ENCODE measurements at places on chromosomes 4 and X.

GRCh38 chrX:54029529-54030143, 14.6 kb downstream of the PHF8 start:
- no peak for DNase-seq

DNA sequence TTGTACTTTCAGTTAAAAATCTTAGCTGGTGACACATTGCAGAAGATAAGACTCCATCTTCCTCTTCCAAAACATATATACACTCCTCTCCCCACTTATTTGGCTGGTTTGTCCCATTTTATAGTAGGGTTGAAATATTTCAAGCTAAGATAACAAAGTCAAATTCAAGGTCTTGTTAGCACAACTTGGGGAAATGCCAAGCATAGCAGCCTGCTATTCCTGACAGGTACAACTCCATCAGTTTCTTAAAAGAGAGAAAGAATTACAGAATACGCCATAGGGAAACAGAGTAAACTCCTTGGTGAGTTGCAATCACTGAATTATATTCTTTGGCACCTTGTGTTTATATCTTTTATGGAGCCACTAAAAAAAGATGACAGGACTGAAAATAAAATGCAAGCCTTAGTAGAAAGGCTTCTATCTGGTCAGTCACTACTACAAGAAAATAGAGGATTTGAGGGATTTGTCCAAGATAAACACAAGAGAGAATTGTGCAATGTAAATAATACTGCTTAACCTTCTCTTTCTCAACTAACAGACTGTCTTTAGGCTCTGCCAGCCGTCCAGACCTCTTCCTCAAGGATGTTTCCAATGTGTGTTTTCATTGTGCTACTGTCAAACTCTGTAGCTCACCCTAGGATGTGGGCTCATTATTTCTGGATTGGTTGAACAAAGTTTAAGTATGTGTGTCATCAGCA, 170.3 kb downstream of the VEGFC start:
- DNase-seq, result no peak

GRCh38 chr4:47619691-47620090, 134.6 kb downstream of the ATP10D start:
- no peak for DNase-seq

- DNase-seq, result no peak
These were observed 178.4 kb upstream of the BMP3 start for GRCh38 chr4:80852061-80852460.

DNA sequence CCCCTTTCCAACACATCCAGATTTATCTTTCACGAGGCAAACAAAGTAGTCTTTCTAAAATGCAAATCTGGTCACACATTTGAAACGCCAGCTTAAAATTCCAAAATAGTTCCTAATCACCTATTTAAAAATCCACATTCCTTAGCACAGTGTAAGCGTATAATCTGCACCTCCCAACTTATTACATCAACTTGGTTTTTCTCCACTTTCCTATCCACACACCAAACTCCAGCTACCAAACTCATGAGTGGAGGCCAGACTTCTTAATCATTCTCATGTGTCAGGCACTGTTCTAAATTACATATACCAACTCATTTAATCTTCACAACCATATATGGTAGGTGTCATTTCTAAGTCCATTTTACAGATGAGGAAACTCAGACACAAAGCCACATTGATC, 33.8 kb downstream of the ENOX2 start:
- DNase-seq, result no peak

GRCh38 chr4:184286358-184286757, 68.7 kb upstream of the ENPP6 start:
- DNase-seq, result no peak

GRCh38 chr4:177519481-177520260, 77.4 kb upstream of the AGA start:
- no peak for DNase-seq

DNA sequence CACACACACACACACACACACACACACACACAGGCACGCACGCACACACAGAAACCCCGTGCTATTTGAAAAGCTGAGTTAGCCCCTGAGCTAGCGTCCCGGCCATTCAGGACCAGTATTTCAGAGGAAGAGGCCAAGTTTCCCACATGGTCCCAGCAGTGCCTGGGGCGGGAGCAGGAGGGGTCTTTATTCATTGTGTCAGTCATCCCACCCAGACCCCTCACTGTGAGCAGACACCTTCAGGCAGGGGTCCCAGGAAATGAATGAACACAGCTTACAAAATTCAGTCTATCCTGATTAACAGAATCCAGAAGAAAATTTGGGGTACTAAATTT, 58.1 kb downstream of the ZFYVE28 start:
- no peak for DNase-seq

DNA sequence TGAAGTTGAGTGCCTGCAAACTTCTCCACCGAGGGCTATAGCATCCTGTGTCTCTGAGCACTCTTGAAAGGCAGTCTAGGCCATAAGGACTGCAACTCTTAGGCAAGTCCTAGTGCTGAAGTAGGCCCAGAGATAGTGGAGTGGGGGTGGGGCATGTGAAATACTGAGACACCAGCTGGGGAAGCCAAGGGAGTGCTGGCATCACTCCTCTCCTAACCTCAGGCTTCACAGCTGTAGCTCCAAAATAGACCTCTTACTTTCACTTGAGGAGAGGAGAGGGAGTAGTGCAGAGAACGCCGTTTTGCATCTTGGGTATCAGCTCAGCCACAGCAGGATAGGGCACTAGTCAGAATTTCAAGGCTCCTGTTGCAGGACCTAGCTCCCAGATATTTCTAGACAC, 56.2 kb upstream of the CYSLTR1 start:
- no peak for DNase-seq

DNA sequence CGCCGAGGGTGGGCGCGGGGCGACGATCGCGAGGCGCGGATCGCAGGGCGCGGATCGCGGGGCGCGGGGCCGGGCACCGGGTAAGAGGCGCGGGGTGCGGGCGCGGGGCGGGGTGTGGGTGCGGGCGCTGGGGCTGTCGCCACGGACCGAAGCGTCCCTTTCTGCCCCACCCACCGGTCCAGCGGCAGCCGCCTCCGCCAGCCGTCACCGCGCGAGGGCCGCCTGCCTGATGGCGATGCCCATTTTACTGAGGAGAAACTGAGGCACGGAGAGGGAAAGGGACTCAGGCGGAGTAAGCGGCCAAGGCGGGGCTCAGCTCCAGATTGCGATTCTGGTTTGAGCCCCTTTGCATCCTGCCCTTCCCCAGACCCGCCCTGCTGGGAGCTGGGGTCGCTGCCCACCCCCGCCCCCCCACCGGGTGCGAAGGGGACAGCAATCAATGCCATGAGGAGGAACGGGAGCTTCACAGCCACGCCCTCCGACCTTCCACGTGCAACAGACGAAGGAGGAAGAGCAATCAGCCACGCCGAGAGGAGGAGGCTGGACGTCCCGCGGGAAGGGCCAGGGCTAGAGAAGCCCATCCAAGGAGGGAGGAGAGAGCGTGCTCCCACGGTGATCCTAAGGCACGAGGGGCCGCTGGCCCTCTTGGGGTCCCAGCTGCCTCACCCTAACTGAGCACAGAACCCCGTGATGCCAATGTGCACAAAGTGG, 10.9 kb upstream of the MAN2B2 start:
- DNase-seq, result no peak

DNA sequence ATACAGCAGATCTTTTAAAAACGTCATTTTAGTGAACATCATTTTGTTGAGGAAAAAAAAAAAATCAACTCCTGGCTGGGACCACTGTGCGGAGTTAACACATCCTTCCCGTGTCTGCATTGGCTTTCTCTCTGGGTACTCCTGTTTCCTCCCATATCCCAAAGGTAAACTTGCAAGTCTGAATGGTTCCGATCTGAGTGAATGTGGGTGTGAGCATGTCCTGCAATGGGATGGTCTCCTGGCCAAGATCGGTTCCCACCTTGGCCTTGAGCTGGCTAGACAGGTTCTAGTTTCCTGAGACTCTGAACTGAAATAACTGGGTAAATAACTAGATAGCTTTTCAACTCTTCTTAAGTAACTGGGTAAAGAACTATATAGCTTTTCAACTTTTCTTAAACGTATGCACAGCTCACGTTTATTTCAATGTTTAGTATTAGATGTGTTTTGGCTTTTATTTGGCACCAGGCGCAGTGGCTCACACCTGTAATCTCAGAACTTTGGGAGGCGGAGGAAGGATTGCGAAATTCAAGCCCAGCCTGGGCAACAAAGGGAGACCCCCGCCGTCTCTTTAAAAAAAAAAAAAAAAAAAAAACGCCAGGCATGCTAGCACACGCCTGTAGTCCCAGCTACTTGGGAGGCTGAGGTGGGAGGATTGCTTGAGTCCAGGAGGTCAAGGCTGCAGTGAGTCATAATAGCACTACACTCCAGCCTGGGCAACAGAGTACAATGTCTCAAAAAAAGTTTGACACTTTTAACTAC, 14.0 kb downstream of the RBMX start:
- DNase-seq, result no peak

DNA sequence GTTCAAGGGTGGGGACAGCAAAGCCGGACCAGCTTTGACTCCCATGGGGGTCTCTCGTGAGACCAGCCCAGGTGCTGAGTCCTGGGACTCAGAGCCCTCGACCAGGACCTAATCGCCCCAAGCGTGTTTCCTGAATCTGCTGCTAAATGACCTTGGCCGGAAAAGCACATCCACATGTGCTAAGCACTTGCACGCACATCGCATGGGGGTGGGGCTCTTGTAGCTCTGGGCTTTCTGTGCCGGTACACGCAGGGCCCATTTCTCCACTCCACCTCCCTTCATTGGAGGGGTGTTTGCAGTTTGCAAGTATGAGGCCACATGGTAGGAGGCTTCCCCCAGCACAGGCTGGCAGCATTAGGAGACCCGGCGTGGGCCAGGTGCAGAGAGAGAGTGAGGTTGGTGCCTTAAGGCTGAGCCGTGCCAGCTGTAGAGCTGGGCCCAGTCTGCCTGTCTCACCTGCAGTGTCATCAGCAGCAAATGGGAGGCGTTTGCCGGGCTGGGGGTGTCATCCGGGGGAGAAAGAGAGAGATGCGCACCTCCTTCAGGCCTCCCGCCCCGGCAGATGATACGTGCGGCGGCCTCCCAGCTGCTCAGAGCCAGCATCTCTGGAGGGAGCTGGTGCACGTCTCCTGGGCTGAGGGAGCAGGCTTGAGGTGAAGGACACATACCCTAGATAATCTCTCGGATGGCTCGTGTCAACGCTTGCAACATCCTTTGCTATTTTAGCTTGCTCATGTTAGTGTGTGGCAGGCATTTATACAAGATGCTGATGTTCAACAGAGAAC, 45.2 kb upstream of the CLCN4 start:
- DNase-seq, result peak; percentile 51

DNA sequence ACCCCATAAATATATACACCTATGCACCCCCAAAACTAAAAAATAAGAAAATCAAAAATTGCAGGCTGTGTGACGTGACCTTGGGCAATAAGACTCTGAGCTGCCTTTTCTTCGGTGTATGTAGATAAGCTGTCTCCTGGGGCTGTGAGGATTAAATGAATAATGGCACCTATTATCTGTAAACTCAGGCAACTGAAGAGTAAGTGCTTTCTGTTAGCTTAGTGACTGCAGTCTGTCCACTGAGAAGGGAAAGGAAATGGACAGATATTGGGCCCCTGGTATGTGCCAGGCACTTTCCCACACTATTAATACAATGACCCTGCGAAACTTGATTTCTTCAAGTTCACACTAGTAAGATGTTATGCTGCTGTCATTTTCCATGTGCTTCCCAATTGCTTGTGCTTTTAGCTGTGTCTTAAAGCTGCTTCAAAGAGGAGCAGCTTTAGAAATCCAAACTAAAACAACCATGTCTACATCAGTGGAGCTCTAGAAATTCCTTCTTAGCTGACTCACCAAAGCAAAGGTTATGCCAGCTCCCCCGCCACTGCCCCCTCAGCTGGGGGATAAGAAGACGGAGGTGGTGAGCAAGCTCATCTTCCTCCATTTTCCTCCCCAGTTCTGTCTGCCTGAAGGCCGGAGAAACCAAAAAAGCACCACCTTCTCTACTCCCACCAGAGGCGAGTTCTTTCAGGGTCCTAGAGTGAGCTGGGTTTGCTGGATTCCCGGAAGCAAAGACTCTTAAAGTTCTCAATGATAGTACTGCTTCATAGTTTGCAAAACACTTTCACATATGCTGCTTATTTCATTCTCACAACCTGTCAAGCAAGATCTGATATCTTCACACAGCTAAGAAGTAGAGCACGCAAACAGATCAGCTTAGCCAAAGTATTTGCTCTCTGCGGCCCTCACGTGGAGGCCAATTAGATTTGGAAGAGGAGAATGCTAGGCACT, 8.8 kb upstream of the DGAT2L6 start:
- DNase-seq, result no peak

DNA sequence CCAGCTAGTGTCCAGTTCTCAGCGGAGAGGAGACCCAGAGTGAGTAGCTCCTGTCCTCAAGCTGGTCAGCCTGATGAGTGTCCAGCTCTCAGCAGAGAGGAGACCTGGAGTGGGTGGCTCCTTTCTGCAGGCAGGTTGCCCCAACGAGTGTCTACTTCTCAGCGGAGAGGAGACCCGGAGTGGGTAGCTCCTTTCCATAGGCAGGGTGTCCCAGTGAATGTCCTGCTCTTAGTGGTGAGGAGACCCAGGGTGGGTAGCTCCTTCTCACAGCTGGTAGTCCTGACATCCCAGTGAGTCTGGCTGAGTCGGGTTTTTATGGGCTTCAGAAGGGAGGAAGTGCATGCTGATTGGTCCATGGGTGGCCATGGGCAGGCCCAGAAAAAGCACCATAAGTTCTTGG, 55.7 kb upstream of the NUDT6 start:
- DNase-seq, result no peak

GRCh38 chr4:8167291-8167690, 8.7 kb upstream of the ABLIM2 start:
- no peak for DNase-seq

DNA sequence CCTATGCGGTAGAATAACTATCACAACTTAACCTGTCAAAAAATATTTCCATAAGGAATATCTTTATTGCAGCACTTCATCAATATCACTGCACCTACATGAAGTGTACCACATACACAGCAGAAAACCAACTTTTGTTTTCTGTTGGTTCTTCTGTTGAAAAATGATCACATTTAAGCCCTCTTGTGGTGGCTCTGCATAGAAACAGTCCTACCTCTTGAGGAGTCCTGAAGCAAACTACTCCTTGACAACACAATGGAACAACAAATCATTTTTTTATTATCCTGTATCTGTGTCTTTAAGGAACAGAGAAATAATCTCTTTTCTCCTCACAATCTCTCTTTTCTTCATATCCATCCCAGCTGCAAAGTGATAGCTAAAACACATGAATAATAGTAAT, 39.8 kb upstream of the ATOH1 start:
- DNase-seq, result no peak

- DNase-seq, result no peak
These were observed 29.7 kb downstream of the HUWE1 start for GRCh38 chrX:53656845-53657244.

- no peak for DNase-seq
These were observed 95.8 kb upstream of the TENM3 start for GRCh38 chr4:182147391-182147790.

DNA sequence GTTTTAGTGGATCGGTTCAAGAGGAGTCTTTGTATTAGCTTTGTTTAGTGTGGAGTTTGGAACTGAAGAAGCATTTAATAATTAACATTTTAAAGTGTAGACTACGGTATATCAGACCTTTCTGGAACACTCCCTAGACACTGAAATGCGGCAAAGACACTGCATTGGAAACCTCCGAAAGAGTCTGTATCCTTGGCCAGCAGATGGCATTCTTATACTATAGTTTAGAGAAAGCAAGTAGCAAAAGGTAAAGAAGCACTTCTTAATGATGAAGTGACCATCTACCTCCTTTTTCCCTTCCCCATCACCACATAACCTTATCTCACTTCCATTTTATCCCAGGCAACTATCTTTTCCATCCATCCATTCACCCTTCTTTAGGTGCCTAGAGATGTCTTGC, 7.6 kb downstream of the FABP2 start:
- DNase-seq, result no peak

- no peak for DNase-seq
These were observed 1881.7 kb downstream of the PCDH7 start for GRCh38 chr4:32601848-32602247.
